ENCODE measurements at places on chromosomes 7 and 10.

GRCh38 chr10:44020322-44021111 lies 364.4 kb downstream of the CXCL12 start:
- DNase-seq: no peak

DNA sequence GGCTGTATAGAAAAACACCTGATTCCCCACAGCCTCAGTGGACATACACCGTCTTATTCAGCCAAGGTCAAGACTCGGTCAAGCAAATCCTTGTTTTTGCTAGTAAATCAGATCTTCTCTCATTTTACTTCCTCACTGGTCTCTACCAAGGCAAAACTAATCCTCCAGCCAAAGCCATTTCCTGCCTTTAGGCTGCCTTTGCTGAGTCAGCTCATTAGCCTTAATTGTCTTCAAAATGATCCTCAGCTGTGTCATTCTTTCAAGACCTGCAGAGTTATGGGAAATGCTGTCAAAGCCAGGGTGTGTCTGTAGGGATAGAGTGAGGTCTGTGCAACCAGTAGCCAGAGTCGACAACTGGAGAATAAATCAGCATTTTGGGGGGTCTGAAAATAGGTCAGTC lies 107.2 kb upstream of the FAM180A start:
- no peak for DNase-seq

DNA sequence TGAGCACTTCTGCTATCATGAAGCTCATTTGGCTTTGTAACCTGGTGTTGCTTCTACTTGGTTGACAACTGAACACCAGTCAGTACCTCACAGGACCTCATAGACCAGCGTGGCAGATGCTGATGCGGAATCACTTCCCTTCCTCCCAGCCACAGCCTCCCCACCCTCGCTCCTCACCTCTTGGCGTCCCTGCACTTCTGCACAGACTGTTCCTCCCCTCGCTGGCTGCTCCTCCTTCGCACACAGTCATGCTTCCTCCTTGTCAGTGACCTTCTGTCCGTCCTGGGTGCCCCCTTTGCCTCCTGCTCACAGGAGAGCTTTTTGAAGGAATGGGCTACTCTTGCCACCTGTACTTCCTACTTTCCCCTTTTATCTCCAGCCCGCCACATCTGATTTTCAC lies 61.4 kb upstream of the CTBP2 start:
- DNase-seq: no peak

GRCh38 chr10:119970107-119970506 lies 77.6 kb downstream of the SEC23IP start:
- DNase-seq: no peak

GRCh38 chr7:51067757-51068156 lies 248.9 kb downstream of the COBL start:
- peak; percentile 46 for DNase-seq

DNA sequence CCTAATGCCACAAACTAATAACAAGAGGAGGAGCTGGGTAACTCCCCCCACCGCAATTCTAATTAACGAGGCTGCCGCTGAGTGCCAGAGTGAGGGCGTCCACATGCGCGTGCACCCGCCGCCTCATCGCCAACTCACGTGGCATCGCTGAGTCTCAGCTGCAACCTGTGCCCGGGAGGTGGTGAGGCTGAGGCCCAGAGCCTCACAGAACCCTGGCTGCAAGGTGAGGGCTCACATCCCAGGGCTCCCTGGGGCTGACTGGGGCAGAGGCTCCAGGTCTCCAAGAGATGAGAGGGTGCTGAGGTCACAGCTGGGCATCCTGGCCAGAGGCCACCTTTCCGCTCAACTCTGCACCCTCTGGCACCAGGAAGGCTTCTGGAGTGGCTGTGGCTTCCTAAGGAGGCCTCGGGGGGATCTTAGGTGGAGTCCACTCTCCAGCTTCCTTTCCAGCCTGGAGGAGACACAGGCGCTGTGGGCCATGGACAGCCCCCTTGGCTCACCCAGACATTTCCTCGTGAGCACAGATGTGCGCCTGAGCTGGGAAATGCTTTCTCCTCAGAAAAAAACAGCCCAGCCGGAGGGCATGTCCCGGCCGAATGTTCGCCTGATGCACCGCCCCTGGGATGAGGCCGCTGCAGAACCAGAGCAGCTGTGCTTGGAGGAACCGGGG lies 242.6 kb downstream of the MAD1L1 start:
- DNase-seq: peak; percentile 71

- no peak for DNase-seq
Observed at GRCh38 chr10:114674346-114674745, 16.3 kb upstream of the ABLIM1 start.

GRCh38 chr10:123402021-123402420 lies 247.8 kb downstream of the BUB3 start:
- DNase-seq: no peak

DNA sequence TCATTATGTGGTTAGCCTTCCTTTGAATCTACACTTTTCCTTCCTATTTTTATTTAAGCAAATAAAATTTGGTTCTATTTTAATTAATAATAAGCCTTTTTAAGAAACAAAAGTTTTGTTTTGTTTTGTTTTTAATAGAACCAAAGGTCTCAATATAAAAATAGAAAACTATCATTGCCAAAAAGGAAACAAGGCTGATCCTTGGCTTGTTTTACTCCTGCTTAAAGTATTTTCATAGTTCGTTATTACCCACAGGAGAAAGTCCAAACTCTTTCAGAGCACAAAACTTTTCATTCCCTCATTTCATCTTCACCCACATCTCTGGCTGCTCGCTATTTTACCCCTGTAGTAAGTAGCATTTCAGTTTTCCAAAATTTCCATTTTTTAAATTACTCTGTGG lies 374.8 kb downstream of the SEMA3D start:
- DNase-seq: no peak

DNA sequence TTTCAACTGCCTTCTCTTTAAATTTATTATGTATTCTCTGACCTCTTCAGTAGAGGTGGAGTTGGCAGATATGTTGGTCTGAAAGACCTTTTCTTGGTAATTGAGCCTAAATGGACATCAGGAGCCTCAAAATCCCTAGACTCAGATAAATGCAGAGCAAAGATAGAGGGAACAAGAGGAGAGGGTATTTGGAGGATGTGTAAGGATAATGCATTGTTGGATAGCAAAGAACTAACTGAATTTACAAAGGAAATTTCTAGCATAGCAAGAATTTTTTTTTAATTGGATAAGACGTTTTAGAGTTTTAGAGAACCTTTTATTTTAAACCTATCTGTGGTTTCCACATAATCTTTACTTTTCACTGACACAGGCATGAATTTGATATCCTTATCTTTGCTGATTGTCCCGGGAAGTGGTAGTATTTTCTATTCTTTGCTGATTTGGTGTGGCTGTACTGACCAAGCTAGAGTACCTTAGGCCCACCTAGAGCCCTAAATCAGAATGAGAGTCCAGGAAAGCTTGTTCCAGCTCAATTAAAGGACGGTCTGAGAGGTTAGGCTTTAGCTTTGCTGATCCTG lies 91.3 kb downstream of the NRF1 start:
- no peak for DNase-seq

DNA sequence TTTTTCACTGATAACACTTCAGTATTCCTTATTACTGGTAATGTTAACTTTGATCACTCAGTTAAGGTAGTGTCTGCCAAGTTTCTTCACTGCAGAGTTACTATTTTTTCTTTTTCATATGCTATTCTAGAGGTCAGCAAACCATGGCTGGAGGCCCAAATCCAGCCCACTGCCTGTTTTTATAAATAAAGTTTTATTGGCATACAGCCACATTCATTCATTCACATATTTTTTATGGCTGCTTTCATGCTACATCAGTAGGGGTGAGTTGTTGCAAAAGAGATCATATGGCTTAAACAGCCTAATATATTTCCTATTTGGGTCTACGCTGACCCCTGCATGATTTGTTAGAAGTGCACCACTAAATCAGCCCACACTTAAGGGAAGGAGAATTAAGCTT lies 10.9 kb downstream of the RPEL1 start:
- DNase-seq: no peak

- DNase-seq: no peak
Observed at GRCh38 chr10:13673156-13673555, 86.4 kb downstream of the PRPF18 start.

DNA sequence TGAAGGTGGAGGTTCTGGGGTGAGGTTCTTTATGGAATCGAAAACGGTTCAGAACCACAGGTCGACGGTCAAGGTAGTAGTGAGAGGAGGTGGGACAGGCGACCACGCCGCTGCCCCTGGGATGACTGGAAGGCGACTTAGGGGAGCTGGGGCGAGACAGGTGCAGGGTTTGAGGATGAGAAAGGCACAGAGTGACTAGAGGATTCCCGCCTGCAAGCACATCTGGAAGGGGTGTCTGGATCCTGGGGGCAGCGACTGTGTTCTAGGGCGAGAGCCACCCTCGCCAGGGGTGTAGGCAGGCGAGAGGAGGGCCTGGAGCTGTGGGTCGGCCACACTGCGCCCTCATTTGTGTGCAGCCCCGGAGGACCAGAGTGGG lies 468 bp upstream of the IRF5 start:
- DNase-seq: no peak

GRCh38 chr7:7439564-7439963 lies 96.1 kb downstream of the COL28A1 start:
- DNase-seq: no peak

DNA sequence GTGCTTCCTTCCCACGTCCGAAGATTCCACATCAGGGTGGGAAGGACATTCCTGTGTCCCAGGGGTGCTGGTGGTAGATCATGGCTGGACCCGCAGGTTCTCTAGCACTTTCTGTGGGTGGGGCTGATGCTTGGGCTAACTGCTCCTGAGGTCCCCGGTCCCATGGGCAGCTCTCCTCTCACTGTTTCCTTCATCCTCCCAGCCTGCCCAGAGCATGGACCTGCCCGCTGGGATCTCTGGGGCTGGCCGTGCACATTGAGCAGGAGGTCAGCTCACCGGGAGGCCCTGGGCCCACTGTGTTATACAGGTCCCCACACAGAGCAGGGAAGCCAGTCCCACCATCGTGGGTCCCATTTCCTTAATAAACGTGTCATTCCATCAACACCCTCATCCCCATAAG lies 502.3 kb downstream of the TCERG1L start:
- DNase-seq: no peak

- no peak for DNase-seq
Observed at GRCh38 chr10:116164291-116164690, 108.7 kb downstream of the GFRA1 start.

GRCh38 chr7:2471396-2471795 lies 4.8 kb downstream of the GRIFIN start:
- DNase-seq: no peak

- no peak for DNase-seq
Observed at GRCh38 chr7:100886936-100887515, 2.5 kb downstream of the UFSP1 start.

- DNase-seq: no peak
Observed at GRCh38 chr10:100824886-100825285, 79.5 kb downstream of the PAX2 start.

DNA sequence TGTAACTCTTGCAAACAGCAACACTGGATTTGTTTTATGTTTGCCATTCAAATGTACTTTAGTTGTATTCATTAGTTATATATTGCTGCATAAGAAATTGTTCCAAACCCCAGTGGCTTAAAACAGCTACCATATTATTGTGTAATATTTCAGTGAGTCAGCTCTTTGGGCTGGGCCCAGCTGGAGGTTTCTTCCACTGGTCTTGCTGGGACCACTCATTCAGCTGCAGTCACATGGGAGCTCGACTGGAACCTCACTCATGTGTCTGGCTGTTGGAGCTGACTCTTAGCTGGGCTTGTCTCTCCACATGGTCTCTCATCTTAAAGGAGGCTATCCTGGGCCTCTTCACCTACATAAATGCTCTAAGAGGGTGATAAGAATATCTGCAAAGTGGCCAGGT lies 23.2 kb upstream of the PIP4K2A start:
- DNase-seq: no peak

- no peak for DNase-seq
Observed at GRCh38 chr10:36703179-36703578, 422.2 kb upstream of the ANKRD30A start.

- no peak for DNase-seq
Observed at GRCh38 chr7:25311346-25311745, 83.1 kb upstream of the NPVF start.

GRCh38 chr7:48781752-48782151 lies 142.6 kb upstream of the CDC14C start:
- DNase-seq: no peak

DNA sequence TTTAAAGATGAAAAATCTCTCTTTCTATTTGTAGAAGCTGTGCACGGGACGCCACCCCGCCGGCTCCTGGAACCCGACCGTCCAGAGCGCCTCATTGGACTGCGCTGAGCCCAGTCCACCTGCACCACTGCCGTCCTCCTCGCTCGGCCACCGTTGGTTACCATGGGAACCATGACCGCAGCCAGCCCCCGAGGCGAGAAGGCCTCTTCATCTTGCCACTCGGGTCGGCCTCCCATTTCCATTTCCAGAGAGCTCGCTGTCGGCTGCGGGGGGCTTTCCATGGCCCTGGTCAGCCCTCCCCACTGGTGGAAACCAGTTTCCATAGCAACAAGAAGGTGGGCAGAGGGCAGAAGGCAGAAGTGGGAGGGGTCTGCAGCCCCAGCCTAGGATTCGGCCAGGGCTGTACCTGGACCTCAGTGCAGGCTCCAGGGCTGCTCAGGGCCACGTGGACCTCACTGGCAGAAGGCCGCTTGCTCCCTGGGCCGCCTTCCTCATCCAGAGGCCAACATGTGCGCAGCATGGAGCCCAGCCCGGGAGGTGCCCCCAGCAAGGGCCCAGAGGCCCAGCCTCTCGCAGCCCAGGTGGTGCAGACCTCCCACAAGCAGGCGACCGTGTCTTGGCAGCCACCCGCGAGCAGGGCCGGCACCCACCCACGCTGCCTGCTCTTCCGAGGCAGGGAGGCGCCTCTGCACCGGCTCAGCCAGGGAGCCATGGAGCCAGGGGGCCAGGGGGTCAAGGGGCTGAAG lies 283.5 kb upstream of the PPP2R2D start:
- no peak for DNase-seq

GRCh38 chr7:2870471-2870931 lies 26.4 kb upstream of the GNA12 start:
- DNase-seq: peak; percentile 46

DNA sequence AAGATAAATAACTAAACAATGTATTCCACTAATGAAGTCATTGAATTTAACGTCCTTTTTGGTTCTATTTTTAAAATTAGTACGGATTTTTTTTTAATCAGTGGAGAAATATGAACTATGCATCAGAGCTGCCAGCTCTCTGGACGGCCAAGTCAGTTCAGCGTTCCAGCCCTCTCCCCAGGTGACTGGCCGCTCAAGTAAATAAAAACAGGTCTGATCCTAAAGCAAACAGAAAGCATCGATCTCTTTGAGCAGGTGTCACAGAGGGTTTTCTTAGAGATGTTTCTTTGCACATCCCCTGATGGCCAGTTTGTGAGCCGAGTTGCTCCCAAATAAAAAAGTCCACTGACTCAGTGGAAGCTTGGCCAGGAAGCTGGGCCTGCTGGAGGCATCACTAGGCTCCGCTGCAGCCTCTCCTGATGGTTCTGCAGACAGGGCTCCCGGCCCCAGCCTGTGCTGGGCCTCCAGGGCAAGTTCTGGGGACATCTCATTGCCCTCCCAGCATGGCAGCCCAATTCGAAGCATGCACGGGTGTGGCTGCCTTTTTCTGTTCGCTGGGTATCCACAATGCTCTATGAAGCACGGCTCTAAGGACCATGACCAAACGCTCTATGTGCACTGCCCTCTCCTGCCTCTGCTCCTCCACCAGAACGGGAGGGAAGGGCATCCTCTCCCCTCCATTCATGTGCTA lies 74.7 kb upstream of the PPP2R2D start:
- no peak for DNase-seq

- no peak for DNase-seq
Observed at GRCh38 chr7:6430271-6430940, 17.3 kb downstream of the DAGLB start.

- DNase-seq: peak; percentile 41
Observed at GRCh38 chr10:129417870-129418269, 49.2 kb upstream of the MGMT start.

- DNase-seq: no peak
Observed at GRCh38 chr10:79079490-79080355, 11.0 kb downstream of the ZMIZ1 start.

GRCh38 chr10:55813451-55814170 lies 547.4 kb downstream of the ZWINT start:
- no peak for DNase-seq
